ENCODE measurements at places on chromosomes 6 and 20.

DNA sequence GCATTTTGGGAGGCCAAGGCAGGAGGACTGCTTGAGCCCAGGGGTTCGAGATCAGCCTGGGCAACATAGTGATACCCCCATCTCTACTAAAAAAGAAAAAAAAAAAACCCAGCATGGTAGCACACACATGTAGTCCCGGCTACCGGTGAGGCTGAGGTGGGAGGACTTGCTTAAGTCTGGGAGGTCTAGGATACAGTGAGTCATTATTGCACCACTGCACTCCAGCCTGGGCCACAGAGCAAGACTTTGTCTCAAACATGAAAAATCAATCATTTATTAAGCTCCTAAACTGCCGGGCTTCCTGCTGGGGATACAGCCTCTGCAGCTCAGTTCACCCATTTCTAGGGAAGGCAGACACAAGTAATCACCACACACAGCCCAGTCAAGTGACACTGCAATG, 7.3 kb upstream of the USP45 start:
- DNase-seq, result no peak

DNA sequence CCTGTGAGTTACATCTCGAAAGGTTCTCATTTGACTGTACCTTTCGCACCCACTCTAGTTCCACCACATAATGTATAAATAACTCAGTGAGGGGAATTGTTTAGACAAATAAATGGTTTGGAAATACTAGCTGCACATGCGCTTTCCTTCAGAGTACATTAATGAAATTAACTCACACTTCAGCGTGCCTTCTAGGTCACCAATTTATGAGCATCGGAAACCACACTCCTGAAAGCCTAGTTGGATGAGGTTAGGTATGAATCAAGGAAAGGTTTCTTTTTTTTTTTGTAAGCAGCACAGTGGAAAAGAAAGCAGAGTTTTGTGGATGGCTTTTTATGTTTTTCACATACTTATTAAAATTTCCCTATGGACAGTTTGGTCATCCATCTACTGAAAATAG, 247.8 kb upstream of the TCF21 start:
- DNase-seq, result no peak

- DNase-seq, result no peak
Observed at GRCh38 chr6:40251637-40252300, 317.5 kb upstream of the MOCS1 start.

DNA sequence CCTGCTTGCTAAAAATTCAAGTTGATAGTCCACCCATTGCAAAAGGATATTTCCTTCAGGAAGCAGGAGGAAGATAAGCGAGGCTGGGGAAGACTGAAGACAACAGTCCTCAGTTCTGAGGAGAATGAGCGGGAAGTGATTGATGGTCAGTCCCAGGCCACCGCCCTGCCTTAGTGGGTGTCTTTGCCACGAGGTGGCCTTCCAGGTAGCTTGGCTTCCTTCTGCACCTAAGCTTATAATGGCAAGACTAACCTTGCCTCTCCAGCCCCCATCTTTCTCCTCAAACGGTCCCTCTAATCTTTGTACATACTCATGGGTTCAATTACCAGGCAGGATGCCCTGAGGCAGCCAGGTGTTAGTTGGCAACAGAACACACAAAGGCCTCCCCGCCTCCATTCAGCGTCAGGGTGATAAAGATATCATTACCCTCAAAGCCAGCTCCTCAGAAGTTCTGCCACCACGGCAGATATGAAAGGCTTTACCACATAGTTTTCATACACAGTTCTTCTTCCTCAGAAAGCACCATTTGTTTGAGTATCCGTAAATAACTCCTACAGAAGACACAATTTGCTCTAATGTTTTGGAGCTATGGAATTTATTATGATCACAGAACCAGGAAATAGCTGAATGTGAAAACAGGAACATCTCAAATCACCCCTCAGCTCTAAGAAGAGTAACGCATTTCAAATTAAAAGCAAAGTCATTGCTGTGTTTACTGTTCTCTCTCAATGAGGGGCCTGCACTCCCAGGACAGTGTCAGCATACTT, 249.4 kb downstream of the ATXN1 start:
- peak; percentile 58 for DNase-seq

DNA sequence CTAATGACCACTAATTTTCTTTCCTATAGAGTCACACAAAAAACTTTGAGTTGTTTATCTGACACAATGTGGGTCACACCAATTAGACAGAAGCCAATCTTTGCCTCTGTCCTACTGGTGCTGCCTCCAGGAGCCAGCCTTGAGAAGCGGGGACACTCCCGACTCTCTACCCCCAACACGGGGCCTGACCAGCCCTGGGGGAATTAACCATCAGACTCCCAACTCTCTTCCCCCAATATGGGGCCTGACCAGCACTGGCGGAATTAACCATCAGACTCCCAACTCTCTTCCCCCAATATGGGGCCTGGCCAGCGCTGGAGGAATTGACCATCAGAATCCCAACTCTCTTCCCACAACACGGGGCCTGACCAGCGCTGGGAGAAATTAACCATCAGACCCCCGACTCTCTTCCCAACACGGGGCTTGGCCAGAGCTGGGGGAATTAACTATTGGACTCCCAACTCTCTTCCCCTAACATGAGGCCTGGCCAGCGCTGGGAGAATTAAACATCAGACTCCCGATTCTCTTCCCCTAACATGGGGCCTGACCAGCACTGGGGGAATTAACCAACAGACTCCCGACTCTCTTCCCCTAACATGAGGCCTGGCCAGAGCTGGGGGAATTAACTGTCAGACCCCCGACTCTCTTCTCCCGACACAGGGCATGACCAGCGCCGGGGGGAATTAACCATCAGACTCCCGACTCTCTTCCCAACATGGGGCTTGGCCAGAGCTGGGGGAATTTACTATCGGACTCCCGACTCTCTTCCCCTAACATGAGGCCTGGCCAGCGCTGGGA, 12.5 kb downstream of the CST7 start:
- DNase-seq, result no peak

- no peak for DNase-seq
Observed at GRCh38 chr6:124622351-124622750, 339.9 kb upstream of the RNF217 start.

DNA sequence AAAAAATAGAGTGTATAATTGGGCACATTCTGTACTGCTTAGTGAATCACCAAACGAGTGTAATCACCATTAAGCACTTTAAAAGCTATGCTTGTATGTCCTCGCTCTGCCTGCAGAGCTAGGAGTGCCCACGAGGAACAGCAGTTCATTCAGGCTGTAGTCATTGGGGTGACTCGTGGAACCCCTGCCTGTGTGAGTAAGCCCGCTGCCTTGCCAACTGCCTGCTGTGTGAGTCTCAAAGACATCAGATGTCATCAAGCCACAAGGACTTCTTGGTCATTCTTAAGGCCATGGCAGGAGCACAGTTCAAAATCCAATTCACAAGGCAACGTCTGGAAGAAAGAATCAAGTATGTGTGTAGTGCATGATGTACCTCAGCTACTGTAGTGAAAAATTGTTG, 60.4 kb downstream of the FOXO3 start:
- no peak for DNase-seq

DNA sequence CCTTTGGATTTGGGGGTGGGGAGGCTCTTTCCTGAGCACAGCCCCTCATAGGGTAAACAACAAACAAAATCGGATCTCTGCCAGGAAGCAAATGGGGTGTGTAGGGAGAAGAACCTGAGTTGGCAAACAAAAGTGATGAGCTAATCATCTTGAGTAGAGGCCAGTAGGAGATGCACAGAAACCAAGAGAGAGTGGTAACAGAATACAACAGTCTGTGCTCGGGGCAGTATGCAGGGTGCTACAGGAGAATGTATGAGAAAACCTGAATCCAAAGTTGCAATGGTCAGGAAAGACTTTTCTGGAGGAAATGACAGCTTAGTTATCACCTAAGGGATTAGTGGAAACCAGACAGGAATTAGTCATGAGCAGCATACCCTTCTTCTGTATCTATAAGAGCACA, 177.8 kb downstream of the CDKAL1 start:
- DNase-seq, result no peak

DNA sequence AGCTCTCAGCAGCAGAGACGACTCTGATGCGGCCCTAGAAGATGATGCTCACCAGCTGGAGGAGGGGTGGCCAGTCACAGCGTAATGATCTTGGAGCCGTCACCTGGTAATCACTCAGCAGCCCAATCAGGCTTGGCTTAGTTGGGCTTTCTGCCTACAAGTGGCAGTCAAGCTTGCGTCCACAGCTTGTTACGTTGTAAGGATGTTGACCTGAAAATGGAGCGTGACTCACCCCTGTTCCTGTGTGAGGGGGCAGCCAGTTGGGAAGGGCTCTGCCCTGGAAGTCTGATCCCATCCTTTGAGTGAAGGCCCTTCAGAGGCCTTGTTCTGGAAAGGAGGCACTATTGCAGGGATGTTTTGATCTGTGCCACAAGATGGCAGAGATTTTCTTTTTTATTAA, 49.8 kb downstream of the SPATA2 start:
- DNase-seq, result no peak

DNA sequence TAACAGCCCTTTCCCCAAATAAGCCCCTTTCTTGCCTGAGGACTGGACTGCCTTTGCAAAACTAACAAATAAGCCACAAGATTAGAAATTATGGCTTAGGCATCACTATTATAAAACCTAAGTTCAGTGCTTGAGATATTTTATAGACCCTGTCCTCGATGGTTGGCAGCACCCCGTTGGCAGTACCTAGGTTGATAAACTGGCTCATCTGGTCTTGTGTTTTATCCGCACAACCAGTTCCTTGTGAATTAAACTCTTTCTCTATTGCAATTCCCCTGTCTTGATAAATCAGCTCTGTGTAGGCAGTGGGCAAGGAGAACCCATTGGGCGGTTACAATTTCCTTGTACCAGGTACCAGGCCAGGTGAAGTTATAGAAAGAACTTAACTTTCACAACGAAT, 6.6 kb downstream of the LRP11 start:
- DNase-seq, result no peak

- no peak for DNase-seq
Observed at GRCh38 chr6:137056121-137056880, 11.5 kb upstream of the IL20RA start.

GRCh38 chr6:163712566-163712961, 298.0 kb downstream of the QKI start:
- no peak for DNase-seq

DNA sequence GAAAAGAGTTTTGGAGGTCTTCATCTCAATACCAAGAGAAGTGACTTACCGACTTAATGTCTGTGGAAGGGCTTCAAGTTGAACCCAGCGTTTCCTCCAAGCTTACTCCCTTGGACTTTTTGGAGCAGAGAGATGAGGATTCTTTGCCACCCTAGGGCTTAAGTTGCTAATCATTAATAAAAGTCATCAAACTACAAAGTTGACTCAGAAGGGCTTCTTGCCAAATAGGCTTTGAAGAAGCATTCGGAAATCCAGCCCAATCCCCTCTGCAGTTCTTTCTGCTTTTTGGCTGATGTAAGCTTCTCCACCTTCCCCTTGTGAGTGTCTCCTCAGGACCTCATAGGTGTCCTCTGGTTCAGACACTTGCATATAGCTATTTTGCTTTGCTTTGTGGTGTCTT, at the start of gene SLC17A3:
Gene SLC17A3 (minus strand): TSS at position 126 of the 400 bp plus-strand sequence. CDS start 5,856 bp downstream, outside the sequence.
- no peak for DNase-seq

- no peak for DNase-seq
Observed at GRCh38 chr20:36170542-36171215, 16.1 kb downstream of the EPB41L1 start.

GRCh38 chr6:17103715-17104114, 1.9 kb downstream of the STMND1 start:
- no peak for DNase-seq

- DNase-seq, result no peak
Observed at GRCh38 chr6:169344750-169345065, 91.1 kb upstream of the THBS2 start.

- DNase-seq, result peak; percentile 70
Observed at GRCh38 chr6:31727717-31728671, 1.1 kb downstream of the DDAH2 start.

- DNase-seq, result no peak
Observed at GRCh38 chr6:122482750-122483080, 11.1 kb upstream of the SERINC1 start.

- peak; percentile 21 for DNase-seq
Observed at GRCh38 chr6:107318100-107318736, 141.1 kb downstream of the PDSS2 start.

DNA sequence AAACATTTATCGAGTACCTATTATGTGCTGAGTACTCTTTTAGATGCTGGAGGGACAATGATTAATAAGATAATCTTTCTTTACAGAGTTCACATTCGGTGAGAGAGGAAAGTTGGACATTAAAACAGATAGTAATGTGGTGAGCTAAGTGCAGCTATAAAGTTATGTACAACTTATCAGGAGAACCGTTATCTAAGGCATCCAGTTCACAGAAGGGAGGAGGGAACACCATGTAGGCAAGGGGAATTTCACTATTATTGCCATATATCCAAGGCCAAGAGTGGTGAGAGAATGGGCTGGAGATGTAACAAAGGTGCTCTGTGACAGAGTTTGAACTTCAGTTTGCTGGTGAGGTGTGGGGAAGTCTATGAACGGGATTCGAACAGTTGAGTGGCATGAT, 105.8 kb downstream of the CARMIL1 start:
- no peak for DNase-seq

DNA sequence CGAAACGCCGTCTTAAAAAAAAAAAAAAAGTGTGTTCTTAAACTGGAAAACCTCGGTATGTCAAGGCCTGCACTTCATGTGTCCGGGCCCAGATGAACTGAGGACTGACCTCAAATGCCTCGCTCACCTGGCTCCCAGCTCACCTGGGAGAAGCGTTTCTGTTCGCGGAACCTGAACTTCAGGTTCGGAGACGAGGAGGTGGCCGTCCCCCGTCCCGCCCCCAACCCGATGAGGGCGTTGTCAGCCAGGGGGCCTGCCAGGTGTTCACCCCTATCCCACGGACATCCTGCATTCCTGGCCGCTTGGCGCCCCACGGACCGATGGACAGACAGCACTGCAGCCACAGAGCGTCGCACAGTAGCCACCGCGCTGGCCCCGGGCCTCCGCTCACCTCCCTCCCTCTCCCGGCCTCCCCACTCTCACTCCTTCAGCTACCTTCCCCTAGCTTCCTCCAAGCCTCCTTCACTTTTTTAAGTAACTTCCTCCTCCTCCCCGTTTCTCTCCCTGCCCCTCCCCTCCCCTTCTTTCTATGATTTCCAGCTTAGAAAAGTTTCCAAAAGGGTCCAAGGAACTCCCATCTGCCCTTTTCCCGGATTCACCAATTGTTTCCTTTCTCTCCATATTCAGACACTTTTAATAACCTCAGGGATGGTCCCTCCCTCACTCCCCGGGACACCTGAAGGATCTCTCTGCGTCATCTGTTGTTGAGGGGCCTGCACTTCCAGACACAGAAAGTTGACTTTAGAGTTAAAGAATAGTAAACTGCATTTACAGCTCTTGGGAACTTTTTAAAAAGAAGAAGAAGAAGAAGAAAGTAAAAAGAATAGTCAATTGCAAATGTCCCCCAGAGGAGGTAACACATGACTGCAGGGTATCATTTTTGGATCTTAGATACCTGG, 22.7 kb upstream of the MCM3 start:
- DNase-seq, result no peak

GRCh38 chr6:14984519-14984853, 261.4 kb upstream of the JARID2 start:
- DNase-seq, result no peak

All from GM12864 (cell line).